ENCODE measurements at places on chromosomes 16 and 17.

- no peak for DNase-seq
Observed at GRCh38 chr17:27438348-27438998, 17.8 kb upstream of the KSR1 start.

- no peak for DNase-seq
Observed at GRCh38 chr16:79293836-79294460, 306.6 kb downstream of the MAF start.

DNA sequence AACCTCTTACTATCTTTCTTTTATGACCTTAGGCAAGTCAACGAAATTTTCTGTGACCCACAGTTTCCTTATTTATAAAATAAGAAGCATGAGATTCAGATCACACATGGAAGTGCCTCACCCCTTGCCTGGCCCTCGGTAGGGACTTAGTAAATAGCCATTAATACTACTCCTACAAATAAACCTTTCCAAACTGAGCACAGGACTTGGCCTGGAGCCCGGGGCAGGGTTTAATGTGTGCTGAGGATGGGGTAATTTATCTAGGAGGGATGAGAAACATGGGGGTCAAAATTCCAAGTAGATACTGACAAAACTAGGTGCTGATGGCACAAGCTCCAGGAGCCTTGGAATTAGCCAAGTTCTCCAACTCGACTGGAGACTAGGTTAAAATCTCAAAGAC, 35.0 kb downstream of the PITPNC1 start:
- DNase-seq, result no peak

- peak; percentile 60 for DNase-seq
Observed at GRCh38 chr16:22188595-22189442, 17.3 kb upstream of the EEF2K start.

- DNase-seq, result peak; percentile 37
Observed at GRCh38 chr17:78716814-78717393, 65.2 kb downstream of the CYTH1 start.

- DNase-seq, result no peak
Observed at GRCh38 chr16:15887283-15887682, 1.1 kb downstream of the CEP20 start.

- DNase-seq, result peak; percentile 39
Observed at GRCh38 chr16:77918809-77919707, 103.3 kb upstream of the CLEC3A start.

DNA sequence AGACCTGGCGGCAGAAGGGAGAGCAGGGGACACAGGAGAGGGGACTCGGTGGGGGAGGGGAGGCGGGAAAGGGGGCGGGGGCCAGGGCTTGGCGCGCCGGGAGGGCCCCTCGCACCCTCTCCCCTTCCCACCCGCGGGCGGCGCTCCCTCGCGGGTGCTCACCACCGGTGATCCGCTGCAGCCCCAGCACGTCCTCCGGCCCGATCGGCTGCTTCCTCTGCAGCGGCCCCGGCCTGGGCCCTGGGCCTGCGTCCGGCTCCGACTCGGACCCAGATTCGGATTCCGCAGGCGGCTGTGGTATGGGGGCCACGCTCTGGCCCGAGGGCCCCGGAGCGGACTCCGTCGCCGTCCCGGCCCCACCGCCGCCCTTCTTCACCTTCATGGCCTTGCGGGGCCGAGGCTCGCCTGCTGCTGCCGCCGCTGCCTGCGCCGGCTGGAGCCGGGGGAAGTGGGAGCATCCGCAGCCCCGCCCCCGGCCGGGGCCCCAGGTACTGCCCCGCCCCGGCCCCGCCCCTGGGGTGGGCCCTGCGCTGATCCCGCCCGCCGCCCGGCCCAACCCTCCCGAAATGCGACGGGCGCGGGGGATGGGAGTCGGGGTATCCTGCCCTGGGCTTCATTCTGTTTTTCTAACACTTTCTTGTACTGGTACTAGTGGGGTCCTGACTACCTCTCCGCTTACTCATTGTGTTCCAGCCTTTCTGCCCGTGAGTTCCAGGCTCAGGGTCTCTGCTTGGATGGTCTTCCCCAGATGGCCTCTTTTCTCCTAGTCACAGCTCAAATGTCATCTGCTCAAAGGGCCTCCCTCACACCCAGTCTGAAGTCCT, at the start of gene UNC119:
UNC119 (minus strand) TSS at position 449 of the 824 bp plus-strand sequence; CDS start at position 382, 67 bp downstream.
- DNase-seq, result peak; percentile 72

DNA sequence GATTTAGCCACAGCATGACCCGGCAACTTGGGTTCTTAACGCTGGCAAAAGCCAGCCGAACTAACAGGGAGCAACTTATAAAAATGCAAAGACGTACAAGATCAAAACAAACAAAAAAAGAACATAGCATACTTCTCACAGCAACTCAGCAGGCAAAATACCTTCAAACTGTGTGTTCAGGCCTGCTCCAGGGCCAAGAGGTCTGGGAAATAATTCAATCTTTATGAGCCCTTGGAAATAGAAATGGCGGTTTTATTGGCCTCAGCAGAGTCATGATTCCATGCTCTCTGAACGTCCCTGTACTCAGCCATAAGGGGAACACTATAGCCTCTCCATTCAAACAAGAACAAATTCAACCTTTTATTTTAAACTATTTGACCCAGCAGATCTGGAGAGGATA, 101.3 kb upstream of the C17orf78 start:
- no peak for DNase-seq

DNA sequence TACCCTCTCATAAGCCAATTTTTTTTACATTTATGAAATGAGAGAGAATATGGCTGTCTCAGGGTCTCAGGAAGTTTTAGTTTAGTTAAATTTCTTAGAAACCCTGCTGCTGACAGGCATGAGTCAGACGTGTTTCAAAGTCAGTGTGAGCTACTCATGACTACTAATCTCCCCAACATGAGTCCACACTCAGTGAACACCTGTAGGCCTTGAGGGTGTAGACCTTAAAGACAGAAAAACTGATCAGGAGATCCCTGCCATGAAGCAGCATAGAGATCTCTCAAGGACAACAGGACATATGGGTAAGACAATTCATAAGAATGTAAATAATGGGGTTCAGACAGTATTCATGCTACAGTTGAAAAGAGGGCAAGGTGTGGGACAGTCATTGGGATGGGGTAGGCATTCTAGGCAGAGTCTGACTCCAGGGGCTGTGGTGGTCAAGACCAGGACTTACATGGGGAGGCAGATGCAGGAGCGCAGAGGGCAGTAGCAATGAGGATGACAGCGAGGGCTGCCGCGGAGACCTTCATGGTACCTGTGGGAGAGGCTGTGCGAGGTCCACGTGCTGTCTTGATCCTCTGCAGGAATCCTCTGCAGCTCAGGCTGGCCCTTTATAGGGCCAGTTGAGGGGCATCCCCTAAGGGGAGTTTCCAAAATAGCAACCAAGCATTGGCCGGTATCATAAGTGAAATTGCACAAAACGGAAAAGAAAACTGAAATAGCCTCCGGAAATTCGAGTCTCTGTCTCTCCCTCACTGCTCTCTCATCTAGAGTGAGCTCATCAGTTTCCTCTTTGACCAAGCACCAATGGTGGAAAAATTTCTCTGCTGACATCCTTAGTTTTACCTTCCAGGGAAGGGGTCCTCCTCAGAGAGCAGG, at the start of gene CCL5:
CCL5 (minus strand) TSS at position 588 of the 882 bp plus-strand sequence.
- no peak for DNase-seq

GRCh38 chr17:31313982-31314781, at the start of gene EVI2B:
TSS of gene EVI2B (minus strand) at chr17:31314054. CDS start at chr17:31305609, 8,445 bp downstream.
- DNase-seq, result no peak

GRCh38 chr17:72254808-72255449, 134.1 kb downstream of the SOX9 start:
- no peak for DNase-seq

- DNase-seq, result no peak
Observed at GRCh38 chr17:18040261-18040858, 1.2 kb downstream of the GID4 start.

DNA sequence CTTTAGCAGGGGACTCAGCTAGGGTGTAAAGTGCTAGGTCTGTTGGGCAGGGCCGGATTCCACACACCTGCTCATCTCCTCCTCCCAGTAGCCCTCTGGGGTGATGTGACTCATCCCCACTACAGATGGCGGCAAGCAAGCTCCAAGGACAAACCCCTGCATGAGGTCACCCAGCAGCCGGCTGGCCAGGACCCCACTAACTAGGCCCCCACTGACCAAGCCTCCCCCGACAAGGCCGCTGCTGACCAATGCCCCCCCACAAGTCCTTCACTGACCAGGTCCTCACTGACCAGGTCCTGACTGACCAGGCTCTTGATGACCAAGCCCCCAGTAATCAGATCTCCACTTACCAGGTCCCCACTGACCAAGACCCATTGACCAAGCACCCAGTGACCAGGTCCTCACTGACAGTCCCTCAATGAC, 36.7 kb downstream of the TNFRSF13B start:
- DNase-seq, result no peak

GRCh38 chr16:84925092-84925772, 86.1 kb downstream of the ZDHHC7 start:
- no peak for DNase-seq

DNA sequence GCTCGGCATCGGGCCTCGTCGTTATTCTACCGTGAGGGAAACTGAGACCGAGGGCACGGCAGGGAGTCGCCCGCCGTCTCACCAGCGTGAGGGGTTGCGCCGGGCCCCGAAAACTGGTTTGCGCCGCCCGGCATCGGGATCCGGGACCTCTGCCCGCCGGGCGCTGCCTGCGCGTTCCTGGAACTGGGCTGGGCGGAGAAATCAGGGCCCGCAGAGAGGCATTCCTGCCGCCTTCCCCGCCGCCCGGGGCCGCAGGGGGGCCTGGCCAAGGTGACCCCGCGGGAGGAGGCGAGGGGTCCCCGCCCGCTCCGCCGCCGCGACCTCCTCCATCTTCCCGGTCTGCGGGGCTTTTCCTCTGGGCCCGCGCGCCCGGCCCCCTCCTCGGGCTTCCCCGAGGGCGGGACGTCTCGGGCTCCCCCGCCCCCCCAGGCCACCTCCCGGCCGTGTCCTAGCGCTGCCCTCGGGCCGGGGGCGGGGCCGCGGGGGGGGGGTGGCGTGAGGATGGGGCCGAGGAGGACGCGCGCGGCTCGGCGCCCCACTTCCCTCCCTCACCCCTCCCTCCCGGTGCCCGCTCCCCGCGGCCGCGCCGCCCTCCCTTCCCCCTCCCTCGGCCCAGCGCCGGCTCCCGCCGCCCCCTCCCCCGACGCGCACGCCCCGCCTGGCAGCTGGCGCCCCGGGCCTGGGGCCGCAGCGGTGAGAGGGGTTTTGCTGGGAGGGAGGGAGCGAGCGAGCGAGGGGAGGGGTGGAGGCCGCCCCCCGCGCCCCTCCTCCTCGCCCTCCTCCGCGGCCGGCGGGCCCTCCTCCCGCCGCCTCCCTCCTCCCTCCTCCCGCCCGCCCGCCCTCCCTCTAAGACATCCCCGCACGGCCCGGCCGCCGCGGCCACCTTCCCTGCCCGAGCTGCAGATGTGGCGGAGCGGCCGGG, at the start of gene GLIS2:
GLIS2 (plus strand) TSS at position 882 of the 922 bp plus-strand sequence. CDS start 16,214 bp downstream, outside the sequence.
- peak; percentile 87 for DNase-seq

DNA sequence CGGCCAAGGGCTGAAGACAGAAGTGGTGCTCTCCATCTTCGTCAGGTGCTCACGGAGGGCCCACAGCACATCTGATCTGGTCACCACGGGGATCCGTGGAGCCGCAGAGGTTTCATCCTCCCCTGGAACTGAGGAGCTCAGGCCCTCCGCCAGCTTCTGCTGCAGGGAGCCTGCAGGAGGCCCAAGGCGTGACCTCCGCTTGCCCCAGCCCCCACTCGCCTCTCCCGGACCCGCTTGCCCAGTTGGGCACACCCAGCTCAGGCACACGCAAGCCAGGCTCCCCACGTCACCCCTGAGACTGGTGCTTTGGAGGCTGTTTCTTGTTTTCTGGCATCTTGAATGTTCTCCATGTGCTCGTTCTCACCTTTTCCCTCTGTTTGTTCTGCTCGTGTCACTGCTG, 39.4 kb upstream of the CHMP6 start:
- DNase-seq, result no peak

Measured in NCI-H510A (cell line).